ENCODE measurements at places on chromosomes 5 and 9.

- DNase-seq = peak; percentile 27
Observed at GRCh38 chr9:129336601-129337331, 158.7 kb upstream of the IER5L start.

- DNase-seq = no peak
Observed at GRCh38 chr5:146130440-146131045, 25.2 kb upstream of the PLAC8L1 start.

GRCh38 chr9:72464857-72465592 is 56.4 kb upstream of the TMC1 start:
- DNase-seq = no peak

DNA sequence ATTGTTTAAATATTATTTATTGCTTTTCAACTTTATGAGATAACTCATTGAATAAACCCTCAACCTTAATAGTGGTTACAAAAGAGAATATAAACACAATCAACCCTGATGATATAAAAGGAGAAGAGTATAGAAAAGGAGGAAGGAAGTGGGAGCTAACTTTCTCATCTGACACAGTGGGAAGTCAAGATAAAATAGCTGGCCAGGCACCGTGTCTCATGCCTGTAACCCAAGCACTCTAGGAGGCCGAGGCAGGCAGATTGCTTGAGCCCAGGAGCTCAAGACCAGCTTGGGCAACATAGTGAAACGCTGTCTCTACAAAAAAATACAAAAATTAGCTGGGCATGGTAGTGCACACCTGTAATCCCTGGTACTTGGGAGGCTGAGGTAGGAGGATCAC is 93.5 kb downstream of the PPP2R2B start:
- no peak for DNase-seq

DNA sequence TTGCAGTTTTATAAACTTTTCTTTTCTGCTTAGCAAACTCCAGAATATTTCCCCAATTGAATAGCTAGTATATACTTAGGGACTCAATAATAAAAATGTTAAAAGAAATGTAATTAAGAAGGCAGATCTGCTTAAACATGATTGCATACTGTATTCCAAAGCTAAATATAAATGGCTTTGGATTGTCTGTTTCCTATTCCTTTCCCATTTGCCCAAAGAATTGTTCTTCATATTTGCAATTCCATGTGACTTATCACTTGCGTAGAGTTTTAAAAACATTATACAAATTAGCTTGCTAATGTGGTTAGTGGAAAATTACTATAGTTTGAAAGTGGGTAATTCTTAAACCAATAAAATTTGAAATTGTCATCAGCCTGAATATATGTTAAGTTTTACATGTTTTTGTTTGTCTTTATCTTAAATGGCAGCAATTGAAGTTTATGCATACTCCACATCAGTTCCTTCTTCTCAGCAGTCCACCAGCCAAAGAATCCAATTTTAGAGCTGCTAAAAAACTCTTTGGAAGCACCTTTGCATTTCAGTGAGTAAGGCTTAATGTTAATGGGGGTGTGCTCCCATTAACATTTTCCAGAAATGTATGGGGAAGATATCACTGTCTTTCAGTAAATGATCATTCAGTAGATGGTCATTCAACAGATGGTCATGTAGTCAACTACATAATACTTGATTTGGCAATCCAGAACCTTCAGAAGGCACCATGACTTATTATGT is 161.2 kb downstream of the PARP8 start:
- DNase-seq = no peak

DNA sequence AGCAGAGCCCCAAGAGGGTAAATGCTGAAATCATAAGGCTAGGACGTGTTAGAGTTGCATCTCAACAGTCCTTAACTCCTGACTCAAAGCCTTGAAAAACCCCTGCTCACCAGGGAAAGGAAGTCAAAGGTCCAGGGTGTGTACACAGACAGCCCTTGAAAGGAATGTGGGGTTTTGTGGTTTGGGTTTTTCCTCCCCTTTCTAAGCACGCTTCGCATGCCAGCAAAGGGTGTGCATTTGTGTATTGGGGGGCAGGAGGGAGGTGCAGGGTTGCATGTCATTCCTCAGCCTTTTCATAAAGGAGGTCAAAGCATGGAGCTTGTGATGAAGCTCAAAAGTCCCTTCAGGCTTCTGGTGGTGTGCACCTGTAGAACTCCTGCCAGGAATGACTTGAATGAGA is 17.3 kb upstream of the XPA start:
- no peak for DNase-seq

DNA sequence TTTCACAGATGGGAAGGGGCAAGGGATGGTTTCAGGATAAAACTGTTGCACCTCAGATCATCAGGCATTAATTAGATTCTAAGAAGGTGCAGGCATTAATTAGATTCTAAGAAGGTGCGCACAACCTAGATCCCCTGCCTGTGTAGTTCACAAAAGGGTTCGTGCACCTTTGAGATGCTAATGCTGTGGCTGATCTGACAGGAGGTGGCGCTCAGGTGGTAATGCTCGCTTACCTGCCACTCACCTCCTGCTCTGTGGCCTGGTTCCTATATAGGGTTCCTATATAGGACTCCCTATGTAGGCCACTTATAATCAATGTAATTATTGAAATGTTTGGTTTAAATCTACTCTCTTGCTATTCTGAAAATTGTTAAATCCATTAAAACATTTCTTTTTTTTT is 171.0 kb downstream of the MSX2 start:
- DNase-seq = no peak

DNA sequence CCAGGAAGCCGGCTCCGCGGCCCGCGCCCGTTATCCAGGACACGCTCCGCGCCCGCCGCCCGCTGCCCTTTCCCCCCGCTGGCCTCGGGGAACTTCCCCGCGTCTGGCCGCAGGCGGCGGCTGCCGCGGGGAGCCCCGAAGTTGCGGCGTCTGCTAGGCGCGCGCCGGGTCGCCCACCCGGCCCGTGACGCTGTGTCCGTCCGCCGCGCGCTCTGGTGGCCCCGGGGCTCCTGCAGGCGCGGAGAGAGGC is 621 bp upstream of the GCNT4 start:
- no peak for DNase-seq

- no peak for DNase-seq
Observed at GRCh38 chr9:98886691-98887229, 56.9 kb upstream of the COL15A1 start.

DNA sequence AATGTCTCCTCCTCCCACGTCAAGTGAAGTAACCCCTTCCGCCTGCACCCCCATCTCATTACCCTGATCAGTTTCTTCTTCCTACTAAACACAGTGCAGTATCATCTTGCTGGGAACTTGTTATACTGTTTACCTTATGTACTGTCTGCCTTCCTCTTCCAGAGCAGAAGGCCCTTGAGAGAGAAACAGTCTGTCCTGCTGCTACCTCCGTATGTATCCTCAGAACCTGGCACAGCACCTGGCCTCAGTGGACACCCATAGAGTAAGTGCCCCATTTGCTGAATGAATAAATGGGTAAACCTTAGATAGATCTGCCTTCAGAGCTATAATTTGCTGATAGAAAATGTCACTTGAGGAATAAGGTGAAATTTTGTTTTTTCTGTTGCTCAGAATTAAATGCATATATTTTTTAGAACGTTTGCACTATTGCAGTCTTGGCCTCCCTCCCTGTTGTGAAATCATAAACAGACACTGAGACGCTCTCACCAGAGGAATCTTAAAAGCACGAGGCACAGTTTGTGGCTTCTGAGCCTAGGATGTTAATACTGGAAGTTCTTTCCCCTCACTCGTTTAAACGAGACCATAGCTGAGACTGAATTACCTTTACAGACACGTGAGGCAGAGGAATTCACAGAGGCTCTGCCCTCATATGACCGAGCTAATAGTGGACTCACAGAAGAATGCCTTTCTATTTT is 223.1 kb upstream of the DAP start:
- DNase-seq = no peak

DNA sequence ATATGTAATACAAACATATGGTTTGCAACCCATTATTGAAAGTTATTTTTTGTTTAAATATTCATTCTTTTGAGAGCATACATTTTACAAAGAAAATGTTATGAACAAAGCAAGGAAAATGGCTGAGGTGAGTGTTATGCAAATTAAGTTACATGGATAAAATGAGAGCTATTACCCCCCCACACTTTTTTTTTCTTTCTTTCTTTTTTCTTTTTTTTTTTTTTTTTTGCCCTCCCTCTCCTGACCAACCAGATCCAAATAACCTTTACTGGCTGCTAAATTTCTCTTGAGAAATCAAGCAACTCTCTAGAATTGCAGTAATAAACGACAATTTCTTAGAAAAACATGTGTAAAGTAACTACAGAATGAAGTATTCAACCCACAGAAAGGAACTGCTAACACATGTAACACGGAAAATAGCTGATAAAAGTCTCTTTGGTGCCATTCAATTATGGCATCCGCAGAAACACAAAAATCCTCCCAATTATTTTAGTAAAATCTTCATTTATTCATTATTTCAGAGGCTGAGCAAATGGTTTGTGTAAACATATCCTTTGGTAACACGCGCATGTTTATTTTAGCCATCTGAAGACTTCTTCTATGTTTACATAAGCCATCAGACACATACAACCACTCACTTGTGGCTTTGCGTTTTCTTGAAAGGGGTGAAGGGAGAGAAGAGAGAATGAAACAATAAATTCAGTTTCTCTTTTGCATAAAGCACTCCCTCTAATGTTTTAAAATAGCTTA is 216.1 kb downstream of the NFIB start:
- no peak for DNase-seq

DNA sequence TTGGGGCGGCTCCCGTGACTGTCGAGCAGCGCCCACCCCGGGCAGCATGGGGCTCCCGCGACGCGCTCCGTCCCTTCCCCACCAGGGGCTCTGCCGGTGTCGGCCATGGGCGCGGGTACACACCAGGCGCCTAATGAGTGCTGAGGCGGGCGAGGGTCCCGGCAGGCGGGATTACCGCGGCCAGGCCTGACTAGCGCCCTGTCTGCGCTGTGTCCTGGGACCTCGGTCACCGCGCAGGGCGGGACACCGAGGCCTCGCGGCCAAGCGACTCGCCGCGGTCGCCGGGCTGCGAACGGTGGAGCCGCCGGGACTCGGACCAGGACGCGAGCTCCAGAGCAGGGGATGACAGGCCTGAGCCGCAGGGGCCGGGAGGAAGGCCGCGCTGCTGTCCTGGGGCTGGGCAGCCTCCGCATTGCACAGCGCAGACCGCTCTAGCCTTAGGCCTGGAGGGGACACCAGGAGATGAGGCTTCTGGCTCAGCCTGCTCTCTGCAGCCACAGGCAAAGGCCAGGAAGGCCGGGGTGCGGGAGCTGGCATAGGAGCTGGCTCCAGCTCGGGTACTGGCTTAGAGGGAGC is 14.1 kb downstream of the LCN10 start:
- no peak for DNase-seq

- no peak for DNase-seq
Observed at GRCh38 chr5:146049704-146050026, 55.7 kb downstream of the PLAC8L1 start.

DNA sequence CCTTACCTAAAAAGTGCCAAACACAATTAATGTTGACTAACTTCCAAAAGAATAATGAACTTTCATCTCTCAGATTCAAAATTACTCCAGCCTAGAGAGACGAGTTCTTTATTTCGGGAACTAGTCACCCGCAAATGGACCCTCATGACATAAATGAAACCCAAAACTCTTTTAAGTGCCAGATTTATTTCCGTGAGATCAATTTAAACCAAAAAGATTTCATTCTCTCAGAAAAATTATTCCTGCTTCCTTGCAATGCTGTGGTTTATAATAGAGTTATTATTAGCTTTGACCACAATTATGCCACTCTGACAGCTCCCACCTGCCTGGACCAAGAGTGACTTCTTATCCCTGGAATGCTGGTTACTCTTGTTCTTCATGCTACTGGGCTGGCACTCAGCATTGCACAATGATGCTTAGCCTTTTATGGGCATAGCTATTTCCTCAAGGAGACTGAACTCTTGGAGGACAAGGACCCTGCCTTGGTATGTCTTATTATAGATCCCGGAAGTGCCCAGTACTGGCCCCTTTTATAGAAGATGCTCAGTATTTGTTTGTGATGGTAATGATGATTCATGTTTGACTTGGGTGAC is 183.5 kb downstream of the SNX18 start:
- DNase-seq = no peak

DNA sequence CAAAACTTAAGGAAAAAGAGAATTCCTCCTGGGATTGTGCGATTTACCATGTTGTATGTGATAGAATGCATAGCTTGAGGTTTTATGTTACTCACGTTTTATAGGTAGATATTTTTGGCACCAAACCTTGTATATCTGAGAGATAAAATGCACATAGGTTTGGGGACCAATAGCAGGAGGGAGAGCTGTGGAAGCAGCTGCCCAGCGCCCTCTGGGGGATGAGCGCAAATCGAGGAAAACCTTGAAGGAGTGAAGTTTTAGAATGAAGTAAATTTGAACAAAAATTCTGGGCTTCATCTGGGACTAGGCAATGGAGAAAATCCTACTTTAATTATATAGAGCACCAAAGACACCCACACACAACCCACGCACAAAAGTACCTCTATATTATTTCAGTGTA is 197.0 kb downstream of the ADCY2 start:
- no peak for DNase-seq

GRCh38 chr5:17014686-17015085 is 78.6 kb upstream of the MYO10 start:
- no peak for DNase-seq

DNA sequence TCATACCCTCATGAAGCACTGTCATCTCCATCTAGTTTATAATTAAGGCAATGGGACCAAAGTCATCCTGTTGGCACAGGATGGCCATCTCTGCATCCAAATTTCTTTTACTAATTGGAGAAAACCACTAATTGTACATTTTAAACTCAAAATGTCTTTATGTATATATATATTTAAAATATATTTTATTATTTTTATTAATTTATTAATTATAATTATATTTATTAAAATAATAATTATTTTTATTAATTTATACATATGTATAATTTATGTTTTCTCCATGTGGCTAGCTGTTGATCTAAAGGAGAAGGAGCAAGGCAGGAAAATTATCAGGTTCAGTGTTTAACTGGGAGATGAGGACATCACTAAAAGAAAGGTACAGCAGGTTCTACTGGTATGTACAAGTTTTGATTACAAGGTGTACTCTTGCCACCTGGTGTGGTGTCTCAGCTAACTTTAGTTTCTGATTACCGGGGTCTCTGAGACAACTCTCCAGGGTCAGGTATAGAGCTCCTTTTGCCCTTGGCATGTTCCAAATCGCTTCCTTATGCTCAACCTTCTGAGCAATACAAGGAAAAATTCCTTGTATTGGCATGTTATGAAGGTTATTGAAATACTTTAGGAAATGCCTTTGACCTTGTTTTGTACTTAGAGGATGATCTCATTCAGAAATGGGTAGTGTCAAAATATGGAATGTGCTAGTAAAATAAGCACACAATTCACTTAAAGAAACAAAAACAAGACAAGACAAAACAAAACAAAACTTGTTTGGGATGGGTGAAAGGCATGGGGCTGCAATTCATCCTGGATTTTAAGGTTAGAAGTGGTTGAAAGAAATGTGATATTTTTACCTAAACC is 79.6 kb downstream of the GHR start:
- DNase-seq = no peak

- DNase-seq = no peak
Observed at GRCh38 chr5:54719384-54720283, 202.1 kb downstream of the SNX18 start.

- no peak for DNase-seq
Observed at GRCh38 chr5:57698086-57698485, 215.5 kb upstream of the ACTBL2 start.
